ENCODE measurements at places on chromosomes 5 and 9.

GRCh38 chr5:103938146-103938695, 375.6 kb upstream of the NUDT12 start:
- DNase-seq, result no peak

DNA sequence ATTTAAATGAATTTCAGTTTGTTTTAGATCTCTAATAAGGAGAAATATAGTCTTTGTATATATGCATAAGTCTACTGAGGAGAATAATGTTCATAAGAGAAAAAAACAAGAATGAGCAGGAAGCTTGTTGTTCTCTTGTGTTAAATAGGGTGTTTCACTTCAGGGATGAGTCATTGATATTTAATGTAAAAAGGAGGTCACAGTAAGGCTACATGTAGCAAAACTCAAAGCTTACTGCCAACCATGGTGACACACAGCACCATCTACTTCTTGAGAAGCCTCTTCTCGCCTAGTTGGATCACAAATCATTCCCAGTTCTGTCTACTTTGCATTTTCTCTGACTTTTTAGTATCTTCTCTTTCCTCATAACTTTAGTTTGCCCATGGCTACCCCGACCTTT, 1466.0 kb upstream of the C9orf72 start:
- no peak for DNase-seq

DNA sequence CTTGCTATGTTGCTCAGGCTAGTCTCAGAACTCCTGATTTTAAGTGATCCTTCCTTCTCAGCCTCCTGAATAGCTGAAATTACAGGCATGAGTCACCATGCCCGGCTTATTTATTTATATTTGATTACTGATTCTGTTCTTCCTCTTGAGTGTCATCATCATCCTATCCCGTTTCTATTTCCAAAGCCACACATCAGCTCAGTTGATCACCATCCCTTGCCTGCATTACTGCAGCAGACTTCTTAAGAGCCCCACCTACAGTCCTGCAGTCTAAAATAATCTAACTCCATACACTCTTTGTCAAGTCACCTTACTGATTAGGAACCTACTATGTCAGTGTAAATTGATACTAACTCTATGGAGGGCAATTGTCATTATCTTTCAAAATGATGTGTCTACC, 138.9 kb upstream of the RAI14 start:
- peak; percentile 58 for DNase-seq

DNA sequence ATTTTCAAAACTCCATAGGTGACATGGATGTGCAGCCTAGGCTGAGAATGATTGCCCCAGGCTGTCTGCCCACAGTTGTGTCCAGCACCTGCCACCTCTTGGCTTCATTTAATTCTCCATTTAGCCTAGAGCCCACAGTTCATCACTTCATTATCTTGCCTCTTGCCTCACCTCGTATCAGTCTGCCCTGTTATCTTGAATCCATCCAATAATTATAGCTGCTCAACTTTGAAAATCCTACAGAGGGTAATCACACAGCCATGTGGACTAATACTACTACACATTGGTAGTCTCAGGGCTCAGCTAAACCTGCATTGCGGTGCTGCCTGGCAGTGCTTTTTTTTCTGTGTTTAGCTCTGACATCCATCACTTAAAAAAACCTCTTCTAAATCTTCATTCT, 7.4 kb downstream of the UGCG start:
- no peak for DNase-seq

GRCh38 chr9:94676446-94677131, 37.3 kb upstream of the FBP1 start:
- DNase-seq, result no peak

GRCh38 chr5:59608745-59609144, 284.8 kb downstream of the PDE4D start:
- no peak for DNase-seq

DNA sequence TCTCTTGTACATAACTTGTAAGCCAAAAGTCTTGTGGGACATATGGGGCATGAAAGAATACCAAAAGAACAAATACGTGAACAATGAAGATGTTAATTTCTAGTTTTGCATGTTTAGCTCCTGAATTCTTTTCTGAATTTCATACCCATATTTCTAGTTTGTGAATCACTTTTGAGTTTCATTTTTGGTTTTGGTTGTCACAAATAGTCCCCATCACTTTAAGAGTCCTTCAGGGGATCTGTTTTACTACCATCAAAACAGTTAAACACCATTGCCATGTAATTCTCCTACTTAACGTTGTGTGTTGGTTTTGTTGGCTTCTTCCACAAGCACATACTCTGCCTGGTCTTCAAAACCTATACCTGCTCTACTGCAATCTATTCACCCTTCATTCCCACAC, 27.0 kb downstream of the VCAN start:
- DNase-seq, result no peak

- DNase-seq, result no peak
Measured at GRCh38 chr9:114172981-114173833, 17.9 kb downstream of the COL27A1 start.

GRCh38 chr9:115194216-115194615, 76.3 kb upstream of the TNC start:
- DNase-seq, result no peak

DNA sequence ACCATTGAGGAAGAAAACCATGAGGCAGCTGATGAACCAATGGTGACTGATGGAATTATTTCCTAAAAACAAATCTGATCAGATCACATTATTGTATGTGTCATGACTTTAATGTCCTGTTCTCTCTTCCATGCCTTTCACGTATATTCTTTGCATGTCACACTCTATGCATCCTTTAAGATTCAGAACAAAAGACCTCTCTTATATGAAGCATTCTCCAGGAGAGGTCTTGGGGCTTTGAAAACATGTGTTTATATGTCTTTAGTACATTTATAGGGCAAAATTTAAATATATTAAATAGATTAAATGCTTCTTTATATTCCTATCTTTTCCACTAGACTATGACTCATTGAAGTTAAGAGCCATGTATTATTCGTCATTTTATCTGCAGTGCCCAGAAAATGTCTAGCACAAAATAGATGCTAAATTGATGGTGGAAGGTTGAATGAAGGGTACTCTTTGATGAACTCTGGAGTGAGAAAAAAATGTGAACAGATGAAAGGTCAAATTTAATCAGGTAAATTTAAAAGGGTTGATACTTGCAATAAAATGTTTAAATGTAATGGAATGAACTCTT, 196.3 kb downstream of the PSAT1 start:
- DNase-seq, result no peak

GRCh38 chr9:17600962-17601593, 22.2 kb downstream of the SH3GL2 start:
- DNase-seq, result no peak

- no peak for DNase-seq
Measured at GRCh38 chr9:137303151-137303892, 1.3 kb upstream of the NRARP start.

DNA sequence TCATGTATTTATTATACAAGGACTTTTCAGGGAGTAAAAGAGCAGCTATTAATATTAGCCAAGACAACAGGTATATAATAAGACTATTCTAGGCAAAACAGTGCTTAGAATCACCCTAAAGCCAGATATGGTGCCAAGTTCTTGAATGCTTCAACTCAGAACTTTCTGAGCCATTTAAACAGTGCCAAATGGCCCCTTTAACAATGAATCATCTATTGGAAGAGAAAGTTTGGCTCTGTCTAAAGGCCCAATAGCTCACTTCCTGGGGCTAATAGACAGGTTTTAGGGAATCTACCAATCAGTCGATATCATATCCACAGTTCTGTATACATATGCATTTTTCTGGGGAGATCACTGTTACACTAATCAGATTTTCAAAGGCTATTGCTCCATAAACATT, 42.9 kb downstream of the ZNF474 start:
- no peak for DNase-seq

DNA sequence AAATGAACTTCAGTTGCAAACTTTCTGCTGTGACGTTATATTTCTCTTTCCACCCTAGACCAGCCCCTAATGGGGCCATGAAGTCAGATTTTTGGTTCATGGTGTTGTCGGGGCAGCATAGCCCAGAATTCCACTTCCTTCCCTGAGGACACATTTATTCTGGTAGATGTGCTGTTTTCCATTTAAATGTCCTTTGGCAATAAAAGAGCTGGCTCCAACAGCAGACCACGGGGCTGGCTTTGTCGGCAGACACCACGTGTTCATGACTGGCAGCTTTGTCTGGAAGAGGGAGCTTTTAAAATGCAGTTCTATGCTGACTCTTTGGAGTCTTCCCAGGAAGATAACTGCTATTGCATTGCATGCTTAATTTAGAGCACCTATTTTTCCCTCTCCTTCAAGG, 17.6 kb upstream of the LCP2 start:
- DNase-seq, result no peak

- no peak for DNase-seq
Measured at GRCh38 chr5:72308853-72309191, 11.2 kb downstream of the MRPS27 start.
